Brain (organoid and tissue), 16 donors: ENCODE measurements at places on chromosomes 16 and 17.

- DNase-seq: no peak
Measured at GRCh38 chr16:87063543-87063942, 253.6 kb downstream of the C16orf95 start.

DNA sequence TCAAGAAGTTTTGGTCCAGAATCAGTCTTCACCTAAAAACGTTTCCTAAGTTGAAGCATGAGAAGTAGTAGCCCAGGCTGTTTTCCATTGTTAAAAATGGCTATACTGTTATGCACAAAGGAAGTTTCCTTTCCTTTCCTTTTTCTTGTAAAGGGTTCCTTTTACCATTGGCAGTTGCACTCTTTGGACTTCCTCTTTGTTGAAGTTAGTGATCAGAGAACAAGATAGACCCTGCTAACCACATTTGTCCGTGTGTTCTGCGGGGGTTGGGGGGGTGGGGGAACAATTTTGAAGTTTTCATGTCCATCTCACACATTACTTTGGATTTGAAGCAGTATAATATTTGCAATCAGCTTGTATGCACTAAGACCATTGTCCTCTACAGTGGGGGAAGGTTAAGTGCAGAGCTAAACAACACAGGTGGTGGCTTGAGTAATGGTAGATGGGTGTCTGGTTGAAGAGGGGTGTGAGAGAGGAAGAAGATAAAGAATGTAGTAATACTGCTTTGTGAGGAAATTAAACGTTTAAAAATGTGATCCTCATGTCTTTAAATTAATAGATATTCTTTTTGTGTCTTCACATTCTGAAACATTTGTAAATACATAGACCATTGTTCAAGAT is 1.4 kb downstream of the LPCAT2 start:
- DNase-seq: no peak

- DNase-seq: no peak
Measured at GRCh38 chr16:1308036-1308976, 1.1 kb upstream of the UBE2I start.

GRCh38 chr16:27111486-27111885 is 44.8 kb downstream of the C16orf82 start:
- no peak for DNase-seq

DNA sequence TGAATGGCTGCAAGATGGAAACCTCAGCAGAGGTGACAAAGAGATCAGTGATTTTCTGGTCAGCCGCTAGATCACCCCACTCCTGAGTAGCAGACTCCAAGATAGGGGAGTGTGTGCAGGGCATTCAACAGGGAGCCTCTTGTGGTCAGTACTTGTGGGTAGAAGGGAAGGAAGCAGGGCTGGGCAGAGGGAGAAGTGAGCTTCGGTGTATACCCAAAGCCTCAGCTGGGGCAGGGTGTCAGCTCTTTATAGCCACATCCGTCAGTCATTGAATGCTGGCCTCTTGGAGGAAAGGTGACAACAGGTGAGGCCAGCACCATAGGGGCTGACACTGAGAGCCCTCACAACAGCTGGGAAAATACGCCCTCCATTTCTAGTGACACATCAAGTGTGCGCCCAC is 2.2 kb upstream of the SLC12A3 start:
- DNase-seq: no peak

DNA sequence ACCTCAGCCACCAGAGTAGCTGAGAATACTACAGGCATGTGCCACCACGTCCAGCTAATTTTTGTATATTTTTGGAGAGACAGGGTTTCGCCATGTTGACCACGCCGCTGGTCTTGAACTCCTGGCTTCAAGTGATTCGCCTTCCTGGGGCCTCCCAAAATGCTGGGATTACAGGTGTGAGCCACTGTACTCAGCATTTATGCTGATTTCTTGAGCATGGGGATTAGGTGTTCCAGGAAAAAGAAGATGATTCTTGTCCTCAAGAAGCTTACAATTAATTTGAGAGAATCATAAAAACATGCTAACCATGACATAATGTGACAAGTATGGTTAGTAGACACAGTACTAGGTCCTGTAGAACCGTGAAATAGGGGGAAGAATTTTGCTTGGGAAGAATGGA is 30.9 kb downstream of the NACA2 start:
- no peak for DNase-seq
